ENCODE measurements at places on chromosomes 13 and 19. TPM values are rescaled to one million over a fixed set of nuclear protein-coding genes. Genes with fewer than 3 reads are reported as not detected.
A peak's percentile ranks its signal among the peaks of the same experiment; 100 is the strongest.

The FBN3 gene
- polyA plus RNA-seq: 0.12 TPM

The FFAR1 gene
- not detected for polyA plus RNA-seq

The CLEC4M gene
- polyA plus RNA-seq: not detected

The TNFRSF19 gene
- 0.55 TPM for polyA plus RNA-seq

The ZNF836 gene
- 1.3 TPM for polyA plus RNA-seq

The KIR2DL1 gene
- 0.03 TPM for polyA plus RNA-seq

The SLC10A2 gene
- not detected for polyA plus RNA-seq

The RCBTB2 gene
- 3.1 TPM for polyA plus RNA-seq

The MBD3L3 gene
- not detected for polyA plus RNA-seq

The HSH2D gene
- not detected for polyA plus RNA-seq

The RASL11A gene
- 3.3 TPM for polyA plus RNA-seq

The OR7D2 gene
- polyA plus RNA-seq: 0.03 TPM

The HAUS5 gene
- 3.9 TPM for polyA plus RNA-seq

The KCTD4 gene
- 0.08 TPM for polyA plus RNA-seq

DNA sequence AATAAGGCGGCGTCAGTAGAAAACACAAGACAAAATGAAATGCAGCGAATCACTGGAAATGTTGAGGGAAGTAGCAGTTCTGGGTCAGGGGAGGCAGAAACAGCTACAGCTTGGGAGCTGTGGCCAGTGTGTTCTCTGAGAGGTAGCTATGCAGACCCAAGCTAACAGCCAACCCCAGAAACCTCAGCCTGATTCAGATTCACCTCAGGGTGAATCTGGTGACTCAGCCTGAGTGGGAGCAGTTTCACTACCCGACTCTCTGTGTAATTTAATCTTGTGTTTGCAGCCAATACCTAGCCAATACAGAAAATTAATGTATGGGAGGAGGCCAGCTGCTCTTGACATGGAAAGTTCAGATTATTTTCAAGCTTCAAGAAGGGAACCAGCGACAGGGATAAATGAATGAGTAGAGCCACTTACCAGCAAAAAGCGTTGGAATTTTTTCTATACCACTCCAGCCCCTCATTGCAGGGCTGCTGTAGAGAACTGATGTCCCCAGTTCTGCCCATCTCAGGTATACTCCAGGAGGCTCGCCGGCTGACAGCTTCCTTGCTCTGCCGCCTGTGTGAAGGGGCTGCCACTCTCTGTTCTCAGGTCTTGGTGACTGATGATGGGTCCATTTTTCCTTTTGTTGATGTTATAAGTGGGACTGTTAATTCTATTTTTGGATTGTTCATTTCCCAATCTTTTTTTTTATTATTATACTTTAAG, 8.9 kb downstream of the IGFL3 start:
- DNase-seq: no peak

DNA sequence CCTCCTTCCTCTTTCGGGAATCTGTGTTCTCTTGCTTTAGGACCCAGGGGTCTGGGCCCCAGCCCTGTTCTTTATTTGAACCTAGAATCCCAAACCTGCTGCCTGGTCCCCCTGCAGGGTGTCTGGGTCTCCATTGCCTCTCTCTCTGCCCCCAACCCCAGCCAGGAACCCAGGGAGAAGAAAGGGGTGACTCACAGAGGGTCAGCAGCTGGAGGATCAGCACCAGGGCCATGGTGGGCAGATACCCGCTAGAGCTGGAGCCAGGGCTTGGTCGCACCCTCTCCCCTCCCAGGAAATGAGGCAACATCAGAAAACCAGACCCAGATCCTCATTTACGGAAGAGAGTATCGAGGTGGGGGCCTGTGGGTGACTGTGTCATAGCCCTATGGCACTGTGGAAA, at the start of gene OSCAR:
Gene OSCAR (minus strand): TSS at position 243 of the 400 bp plus-strand sequence. CDS start 11 bp downstream, at position 232.
- no peak for DNase-seq

- DNase-seq: no peak
Observed at GRCh38 chr13:53041968-53042516, 13.4 kb downstream of the OLFM4 start.

DNA sequence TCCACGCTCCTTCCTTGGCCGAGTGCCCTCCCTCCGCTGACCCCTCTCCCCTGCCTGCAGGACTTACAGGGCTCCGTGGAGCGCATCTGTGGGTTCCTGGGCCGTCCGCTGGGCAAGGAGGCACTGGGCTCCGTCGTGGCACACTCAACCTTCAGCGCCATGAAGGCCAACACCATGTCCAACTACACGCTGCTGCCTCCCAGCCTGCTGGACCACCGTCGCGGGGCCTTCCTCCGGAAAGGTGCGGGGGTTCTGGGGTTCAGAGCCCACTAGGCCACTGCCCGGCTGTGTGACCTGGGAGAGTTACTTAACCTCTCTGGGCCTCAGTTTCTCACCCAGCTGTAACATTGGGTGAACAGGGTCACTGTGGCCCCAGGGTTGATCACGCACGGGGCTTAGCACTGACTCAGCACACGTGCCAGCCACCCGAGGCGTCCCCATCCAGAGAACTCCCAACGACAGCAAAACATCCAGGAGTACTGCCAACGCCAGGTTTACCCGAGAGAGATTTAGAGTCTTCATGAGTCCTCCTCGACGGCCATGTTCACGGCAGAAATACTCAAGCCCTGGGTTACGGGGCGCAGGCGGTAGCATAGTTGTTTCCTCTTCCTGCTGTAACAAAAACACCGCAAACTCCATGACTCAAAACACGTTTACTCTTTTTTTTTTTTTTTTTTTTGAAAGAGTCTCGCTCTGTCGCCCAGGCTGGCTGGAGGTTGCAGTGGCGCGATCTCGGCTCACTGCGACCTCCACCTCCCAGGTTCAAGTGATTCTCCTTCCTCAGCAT, 9.7 kb upstream of the SPACA4 start:
- no peak for DNase-seq

- no peak for DNase-seq
Observed at GRCh38 chr19:15641901-15642491, 1.3 kb downstream of the CYP4F3 start.

GRCh38 chr13:72745260-72745659, 17.5 kb downstream of the BORA start:
- DNase-seq: no peak

- no peak for DNase-seq
Observed at GRCh38 chr19:17090583-17090982, 15.0 kb downstream of the MYO9B start.

- peak; percentile 45 for DNase-seq
Observed at GRCh38 chr19:3132971-3133792, 2.7 kb upstream of the GNA15 start.

- no peak for DNase-seq
Observed at GRCh38 chr19:7125221-7125620, 55.7 kb downstream of the ZNF557 start.

DNA sequence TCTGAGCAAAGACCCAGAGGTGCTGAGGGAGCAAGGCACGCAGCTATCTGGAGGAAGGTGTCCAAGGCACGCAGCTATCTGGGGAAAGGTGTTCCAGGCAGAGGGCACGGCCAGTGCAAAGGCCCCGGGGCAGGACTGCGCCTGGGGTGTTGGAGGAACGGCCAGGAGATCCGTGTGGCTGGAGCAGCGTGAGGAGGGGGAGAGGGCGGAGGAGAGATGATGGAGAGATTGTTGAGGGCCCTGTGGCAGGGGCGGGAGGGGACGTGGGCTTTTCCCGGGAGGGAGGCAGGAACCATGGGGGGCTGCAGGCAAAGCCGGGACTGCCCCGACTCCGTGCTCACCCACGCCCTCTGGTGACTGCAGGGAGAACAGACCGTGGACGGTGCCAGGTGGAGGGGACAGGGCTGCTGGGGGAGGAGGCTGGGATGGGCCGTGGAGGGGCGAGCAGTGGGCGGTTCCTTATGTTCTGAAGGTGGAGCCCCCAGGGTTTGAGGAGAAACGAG, 13.3 kb upstream of the MISP start:
- peak; percentile 51 for DNase-seq

- no peak for DNase-seq
Observed at GRCh38 chr13:76600081-76600480, 286.1 kb downstream of the KCTD12 start.

DNA sequence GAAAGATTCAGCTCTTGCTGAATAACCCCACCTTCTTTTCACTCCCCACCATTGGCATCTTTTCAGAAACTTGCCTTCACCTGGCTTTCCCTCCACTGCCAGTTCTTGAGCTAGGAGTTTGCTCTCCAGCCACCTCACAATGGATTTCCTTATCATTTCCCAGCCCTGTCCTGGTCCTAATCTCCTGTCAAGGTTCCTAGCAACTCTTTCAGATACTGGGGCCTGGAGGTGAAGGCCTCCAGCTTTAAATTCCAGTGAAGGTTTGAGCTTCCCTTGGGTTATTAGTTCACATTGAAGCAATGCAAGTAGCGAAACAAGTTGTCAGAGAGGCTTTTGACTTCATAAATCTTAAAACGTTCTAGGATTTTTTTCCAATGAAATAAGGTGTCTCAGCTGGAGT, 320.8 kb upstream of the MAB21L1 start:
- no peak for DNase-seq

GRCh38 chr13:48542581-48543341, 9.9 kb upstream of the RCBTB2 start:
- peak; percentile 28 for DNase-seq

DNA sequence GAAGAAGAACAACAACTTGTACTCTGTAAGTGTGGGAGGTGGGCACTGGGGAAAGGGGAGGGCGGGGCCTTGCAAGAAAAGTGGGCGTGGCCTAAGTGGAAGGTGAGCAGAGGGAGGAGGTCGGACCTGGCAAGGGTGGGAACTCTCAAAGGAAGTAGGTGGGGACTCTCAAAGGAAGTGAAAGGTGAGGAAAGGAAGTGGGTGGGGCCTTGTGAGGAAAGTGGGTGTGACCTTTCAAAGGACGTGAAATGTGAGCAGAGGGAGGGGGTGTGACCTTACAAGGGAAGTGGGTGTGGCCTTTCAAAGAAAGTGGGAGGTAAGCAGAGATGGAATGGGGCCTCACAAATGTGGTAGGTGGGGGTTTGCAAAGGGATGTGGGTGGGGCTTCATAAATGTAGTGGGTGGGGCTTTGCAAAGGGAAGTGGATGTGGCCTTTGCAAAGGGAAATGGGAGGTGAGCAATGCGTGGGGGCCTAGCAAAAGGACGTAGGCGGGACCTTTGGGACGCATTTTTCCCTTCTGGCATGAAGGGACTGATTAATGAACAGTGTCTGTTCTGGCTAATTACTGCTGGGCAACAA, 25.9 kb downstream of the ACSBG2 start:
- DNase-seq: peak; percentile 23

- no peak for DNase-seq
Observed at GRCh38 chr19:6891761-6892385, 4.5 kb downstream of the ADGRE1 start.

DNA sequence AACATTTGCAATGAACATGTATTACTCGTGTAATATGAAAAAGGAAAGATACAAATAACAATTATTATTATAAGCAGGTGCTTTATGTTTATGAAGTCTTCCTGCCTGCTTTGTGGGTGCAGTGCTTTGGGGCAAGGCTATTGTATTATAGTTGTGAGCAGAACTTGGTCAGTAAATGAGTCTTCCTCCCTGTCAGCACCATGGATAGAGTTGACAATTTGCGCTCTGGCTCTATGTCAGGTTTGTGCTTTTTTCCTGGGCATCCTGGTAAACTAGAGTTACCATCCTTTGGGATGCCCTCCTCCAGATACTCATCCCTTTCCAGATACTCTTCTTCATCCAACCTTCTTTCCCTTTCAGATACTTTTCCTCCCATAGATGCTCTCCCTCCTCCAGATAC, 19.6 kb downstream of the ERICH6B start:
- no peak for DNase-seq

- DNase-seq: no peak
Observed at GRCh38 chr13:94678845-94679244, 33.5 kb downstream of the SOX21 start.

DNA sequence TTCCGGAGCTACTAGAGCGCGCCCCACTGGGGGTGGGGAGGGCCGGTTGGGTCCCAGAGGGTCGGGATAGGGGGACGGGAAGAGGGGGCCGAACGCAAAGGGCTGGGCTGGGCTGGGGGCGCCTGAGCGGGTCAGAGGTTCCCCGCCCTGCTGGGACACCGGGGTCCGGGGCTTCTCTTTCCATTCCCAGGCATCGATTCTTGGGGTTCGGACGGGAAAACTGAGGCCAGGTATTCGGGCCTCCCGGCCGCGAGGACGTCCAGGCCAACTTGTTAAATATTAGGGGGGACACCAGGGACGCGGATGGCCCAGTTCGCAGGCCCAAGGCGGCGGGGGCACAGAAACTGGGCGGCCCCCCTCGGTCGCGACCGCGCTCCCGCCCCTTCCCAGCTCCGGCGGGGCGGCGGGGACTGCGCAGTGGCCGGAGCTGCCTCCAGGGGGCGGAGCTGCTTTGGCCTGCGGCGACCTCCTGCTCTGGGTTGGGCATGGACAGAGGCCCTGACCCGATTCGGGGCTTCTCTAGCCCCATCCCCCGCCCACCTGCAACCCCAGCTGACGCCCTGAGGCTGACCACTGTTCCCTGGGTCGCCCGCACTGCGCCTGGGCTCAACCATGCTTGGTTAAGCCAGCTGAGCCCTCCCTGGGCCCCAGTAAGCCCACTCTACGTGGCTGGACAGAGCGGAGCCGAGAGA, 1.2 kb upstream of the KLF16 start:
- peak; percentile 86 for DNase-seq

GRCh38 chr19:51887522-51888498, at the start of gene ZNF577:
ZNF577 (minus strand) TSS chr19:51887951; CDS start chr19:51880382, 7,569 bp downstream.
- DNase-seq: peak; percentile 91

DNA sequence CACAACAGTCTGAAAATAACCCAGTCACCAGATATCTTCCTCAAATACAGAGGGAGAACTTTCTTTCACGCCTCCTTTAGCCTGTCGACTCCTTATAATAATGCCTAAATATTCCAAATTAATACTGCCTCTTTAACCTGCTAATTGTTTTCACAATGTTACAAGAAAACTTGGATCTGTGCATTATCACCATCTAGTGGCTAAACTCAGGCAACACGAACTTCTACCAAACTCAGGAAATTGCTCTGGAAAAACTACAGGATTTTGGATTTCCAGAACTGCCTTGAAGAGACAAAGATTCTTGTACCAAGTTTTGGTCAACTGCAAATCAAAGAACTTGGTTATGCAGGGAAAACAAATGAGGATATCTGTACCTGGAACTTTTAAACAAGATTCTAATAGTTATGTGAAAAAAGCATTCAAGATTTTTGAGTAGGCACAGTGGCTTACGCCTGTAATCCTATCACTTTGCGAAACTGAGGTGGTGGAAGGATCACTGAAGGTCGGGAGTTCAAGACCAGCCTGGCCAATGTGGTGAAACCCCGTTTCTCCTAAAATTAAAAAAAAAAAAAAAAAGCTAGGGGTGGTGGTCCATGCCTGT, 10.8 kb downstream of the CLN5 start:
- DNase-seq: no peak

- DNase-seq: no peak
Observed at GRCh38 chr13:51202477-51203046, 19.6 kb upstream of the FAM124A start.

GRCh38 chr19:28388988-28389387, 824.0 kb downstream of the UQCRFS1 start:
- DNase-seq: no peak

- DNase-seq: no peak
Observed at GRCh38 chr13:66509175-66509574, 721.0 kb downstream of the PCDH9 start.

- DNase-seq: peak; percentile 66
Observed at GRCh38 chr19:47296036-47296435, 13.6 kb upstream of the C5AR1 start.

Measured in psoas muscle (tissue), 8 donors.